Fibroblast of pulmonary artery (primary cell): ENCODE measurements at places on chromosomes 11 and 22.
A peak's percentile ranks its signal among the peaks of the same experiment; 100 is the strongest.

DNA sequence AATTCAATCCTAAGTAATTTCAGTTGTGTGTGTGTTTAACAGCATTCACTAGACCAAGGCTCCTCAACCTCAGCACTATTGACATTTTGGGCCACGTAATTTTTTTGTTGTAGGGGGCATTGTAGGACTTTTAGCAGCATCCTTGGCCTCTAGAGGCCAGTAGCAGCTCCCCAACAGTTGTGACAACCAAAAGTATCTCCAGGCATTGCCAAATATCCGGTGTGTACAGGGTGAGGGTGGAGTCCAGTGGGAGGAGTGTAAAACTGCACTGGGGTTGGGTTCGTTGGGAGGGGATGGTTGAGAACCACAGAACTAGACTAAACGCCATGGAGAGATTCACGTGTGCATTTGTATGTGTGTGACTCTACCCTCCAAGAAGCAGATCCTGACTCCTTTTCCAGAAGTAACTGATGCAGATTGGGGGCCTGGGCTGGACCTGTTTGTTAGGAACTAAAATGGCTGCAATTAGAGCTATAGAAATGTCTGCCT, 5.9 kb upstream of the PHF21A start:
- DNase-seq = peak; percentile 81

GRCh38 chr22:17777005-17777716, 2.9 kb upstream of the BID start:
- DNase-seq = no peak

GRCh38 chr11:34565417-34566207, 52.0 kb upstream of the ELF5 start:
- DNase-seq = no peak

GRCh38 chr22:49889071-49889470, 29.2 kb downstream of the ALG12 start:
- DNase-seq = no peak

DNA sequence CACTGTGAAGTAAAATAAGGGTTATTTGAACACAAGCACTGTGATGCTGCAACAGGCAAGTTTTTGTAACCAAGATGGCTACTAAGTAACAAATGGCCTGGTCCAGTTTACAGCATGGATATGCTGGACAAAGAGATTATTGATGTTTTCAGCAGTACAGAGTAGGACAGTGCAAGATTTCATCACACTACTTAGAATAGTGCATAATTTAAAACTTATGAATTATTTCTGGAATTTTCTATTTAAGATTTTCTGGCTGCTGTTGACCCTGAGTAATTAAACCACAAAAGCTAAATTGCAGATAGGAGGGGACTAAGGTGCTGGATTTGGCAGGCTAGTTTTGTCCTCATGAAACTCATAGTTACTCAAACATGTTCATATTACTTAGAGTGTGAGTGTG, 33.1 kb downstream of the CEP295 start:
- no peak for DNase-seq

GRCh38 chr11:36711104-36711825, 113.2 kb upstream of the RAG2 start:
- DNase-seq = no peak

DNA sequence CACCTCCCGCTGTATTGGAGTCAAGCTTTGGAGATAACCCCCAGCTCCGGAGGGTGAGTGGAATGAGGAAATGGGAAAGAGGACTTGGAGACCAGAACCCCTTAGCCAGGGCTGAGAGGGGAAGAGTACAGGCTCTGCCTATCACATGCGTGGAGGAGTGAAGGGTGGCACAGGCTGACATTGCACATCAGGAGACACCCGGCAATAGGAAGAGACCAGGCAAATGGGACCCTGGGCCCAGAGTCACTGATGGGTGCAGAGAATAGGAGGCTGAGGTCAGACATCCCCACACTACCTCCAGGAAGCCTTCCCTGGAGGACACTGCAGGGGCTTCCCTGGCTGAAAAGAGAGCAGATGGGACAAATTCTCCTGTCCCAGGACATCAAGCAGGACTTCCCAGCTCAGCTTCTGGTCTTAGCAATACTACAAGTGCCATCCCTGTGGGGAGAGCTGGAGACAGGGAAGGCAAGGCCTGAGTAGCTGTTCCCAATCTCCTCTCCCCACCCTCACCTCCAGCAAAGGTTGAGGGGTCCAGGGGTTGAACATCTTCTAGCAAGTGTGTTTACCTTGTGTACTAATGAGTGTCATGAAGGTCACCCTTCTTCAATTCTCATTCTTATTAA, 160.7 kb downstream of the BUD13 start:
- no peak for DNase-seq

- no peak for DNase-seq
Observed at GRCh38 chr11:123158033-123159003, 36.7 kb downstream of the CLMP start.

GRCh38 chr22:20989323-20990138, 7.4 kb downstream of the LZTR1 start:
- no peak for DNase-seq

DNA sequence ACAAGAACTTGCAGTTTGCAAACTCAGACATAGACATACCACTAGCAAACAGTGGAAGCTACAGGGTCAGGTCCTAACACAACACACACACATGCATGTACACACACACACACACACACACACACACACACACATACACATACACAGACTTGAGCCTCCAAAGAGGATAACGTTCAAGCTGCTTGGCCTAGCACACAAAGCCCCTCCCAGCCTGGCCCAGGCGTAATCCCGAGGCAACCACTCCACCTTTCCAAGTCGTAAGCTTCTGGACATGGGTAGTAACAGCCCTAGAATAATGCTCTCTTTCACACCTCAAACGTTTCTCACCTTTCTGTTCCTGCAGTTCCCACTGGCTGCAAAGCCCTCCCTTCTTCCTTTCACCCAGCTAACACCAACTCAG, 88.6 kb downstream of the LARGE1 start:
- no peak for DNase-seq

GRCh38 chr22:50261615-50262459, at the start of gene MAPK12:
TSS of gene MAPK12 (minus strand) at chr22:50261683. CDS start at chr22:50261509, 174 bp downstream.
- peak; percentile 28 for DNase-seq

DNA sequence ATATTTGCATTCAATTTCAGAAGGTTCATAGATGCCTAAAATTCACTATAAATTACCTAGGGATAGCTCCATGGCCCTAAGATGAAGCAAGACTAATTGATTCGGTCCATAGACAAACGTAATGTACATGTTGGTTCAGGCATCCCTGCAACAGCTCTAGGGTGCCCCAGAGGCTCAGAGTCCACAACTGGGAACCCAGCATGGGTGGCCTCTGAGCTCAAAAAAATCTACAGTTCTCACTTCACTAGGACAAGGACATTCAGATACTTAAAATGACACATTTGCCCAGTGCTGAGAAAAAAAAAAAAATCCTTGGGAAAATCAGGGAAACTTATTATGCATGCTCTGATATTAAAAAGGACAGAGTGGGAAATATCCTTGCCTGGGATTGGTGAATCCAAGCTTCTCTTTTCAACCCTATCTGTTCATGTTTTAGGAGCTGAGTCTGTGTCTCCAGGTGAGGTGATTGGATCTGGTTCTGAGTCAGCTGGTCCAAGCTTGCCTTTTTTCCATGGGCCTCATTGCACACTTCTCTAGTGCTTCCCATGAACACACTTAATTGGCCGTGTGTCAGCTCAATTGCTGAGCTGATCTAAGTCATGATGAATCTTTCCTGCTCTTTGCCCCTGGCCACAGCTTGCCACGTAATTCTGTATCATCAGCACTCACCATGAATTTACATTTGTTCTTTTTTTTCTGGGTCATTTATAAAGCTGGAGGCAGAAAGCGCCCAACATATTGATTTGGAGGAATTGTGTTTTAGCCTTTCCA, 116.3 kb upstream of the RCN1 start:
- DNase-seq = peak; percentile 12

DNA sequence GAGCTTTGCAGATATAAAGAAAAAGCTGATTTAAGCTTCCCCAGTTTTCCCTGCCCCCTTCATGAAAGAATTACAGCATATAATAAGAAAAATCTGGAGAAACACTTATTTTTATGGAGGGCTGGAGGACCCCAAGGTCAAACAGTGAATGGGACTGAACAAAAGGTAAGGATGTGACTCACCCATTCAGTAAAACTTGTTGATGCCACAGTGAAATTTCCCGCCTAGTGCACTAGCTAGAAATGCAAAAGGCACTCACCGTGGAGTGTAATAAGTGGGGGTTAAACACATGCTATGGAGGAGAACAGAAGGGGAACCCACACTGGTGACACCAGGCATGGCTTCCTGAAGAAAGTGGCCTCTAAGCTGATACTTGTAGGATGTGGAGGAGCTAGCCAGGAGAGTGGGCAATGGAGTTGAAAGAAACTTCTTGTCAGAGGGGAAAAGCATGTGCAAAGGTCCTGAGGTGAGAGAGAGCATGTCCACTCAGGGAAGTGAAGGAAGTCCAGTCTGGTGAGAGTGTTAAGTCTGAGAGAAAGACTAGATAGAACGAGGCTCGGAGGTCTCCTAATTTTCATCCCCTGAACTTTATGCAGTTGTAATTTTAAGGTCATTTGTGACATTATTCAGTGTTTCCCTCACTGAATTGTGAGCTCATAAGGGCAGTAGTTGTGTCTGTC, 77.1 kb downstream of the MIAT start:
- DNase-seq = peak; percentile 30

GRCh38 chr11:123755344-123755743, 1.0 kb upstream of the OR6X1 start:
- DNase-seq = no peak

DNA sequence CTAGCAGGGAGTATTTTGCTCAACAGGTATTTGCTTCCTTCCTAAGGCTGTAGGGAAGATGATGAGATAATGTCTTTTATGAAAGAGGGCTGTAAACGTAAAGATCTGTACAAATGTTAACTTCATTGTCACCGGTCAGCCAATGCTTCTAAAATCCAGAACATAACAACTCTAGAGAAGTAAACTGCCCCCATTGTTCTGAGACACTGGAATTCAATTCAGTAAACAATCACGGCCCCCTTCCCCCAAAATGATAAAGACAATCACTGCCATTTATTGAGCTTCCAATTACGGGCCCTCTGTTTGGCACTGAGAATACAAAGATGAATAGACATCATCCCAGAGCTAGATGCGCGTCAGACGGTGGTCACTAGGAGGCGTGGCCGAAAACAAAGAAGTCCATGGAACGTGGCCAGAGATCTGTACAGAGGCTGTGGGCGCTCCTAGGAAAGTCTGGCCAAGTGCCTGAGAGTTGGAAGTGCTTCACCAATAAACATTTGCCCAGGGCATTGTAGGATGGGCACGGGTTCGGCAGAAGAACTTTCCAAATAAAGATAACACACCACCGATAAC, 576 bp downstream of the TMEM258 start:
- DNase-seq = peak; percentile 97

DNA sequence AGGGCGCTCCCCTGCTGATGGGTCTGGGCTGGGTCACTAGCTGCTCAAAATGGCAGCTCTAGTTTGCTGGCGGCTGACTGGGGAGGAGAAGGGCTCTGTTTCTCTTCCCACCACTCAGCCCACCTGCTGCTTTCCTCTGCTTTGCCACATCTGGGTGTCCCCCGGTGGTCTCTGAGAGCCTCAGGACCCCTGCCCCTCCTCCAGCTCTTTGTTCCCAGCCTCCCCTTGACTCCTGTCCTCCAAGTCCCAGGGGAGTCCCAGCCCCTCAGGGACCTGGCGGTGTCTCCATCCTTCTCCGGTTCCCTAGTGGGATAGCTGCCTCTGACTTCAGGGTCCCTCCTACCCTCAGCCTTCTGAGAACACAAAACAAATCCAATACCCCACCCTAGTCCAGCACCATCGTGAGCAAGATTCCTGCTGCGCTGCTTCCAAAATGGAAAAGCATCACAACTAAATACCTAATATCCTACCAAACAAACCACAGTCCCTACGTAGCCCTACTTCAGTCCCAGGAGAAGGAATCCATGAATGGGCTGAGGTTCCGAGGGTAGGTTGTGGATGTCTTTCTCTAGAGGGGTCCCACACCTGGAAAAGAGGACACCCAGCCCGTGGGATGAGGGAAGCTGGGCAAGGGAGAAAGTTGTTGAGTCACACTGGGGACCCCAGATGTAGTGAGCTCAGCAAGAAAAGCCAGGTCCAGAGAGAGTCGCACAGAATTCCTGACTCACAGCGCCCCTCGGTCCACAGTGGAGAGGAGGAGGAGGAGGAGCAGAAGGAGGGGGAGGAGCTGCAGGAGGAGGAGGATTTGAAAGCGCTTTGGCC, 45.0 kb upstream of the NNMT start:
- no peak for DNase-seq

DNA sequence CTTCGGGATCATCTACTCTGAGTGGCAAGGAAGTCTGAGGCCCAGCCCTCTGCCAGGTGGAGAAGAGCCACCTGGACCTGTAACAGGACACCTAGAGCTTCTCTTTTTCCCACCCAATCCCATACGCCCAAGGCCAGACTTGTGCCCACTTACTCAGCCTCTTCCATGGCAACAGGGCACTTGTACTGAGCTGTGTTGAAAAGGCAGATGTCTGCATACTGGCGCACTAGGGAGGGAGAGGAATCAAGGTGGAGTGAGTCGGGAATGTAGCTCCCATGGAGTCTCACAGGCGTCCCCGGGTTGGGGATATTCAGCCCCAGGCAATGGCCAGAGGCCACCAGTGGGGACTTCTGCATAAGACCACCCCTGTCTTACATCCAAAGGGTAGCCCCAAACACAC, 36.1 kb downstream of the TPBGL start:
- no peak for DNase-seq

DNA sequence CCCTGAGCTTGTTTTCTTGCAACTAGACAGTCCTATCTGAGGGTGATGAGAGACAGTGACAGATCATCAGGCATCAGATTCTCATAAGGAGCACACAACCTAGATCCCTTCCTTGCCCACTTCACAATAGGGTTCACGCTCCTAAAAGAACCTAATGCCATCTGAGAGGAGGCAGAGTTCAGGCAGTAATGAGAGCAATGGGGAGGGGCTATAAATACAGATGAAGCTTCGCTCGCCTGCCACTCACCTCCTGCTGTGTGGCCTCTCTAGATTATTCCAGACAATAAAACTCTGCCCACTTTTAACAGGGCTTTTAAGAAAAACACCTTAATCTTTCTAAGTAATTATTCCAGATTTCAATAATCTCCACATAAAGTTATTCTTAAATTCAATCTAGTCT, 43.9 kb upstream of the PAK1 start:
- DNase-seq = no peak

DNA sequence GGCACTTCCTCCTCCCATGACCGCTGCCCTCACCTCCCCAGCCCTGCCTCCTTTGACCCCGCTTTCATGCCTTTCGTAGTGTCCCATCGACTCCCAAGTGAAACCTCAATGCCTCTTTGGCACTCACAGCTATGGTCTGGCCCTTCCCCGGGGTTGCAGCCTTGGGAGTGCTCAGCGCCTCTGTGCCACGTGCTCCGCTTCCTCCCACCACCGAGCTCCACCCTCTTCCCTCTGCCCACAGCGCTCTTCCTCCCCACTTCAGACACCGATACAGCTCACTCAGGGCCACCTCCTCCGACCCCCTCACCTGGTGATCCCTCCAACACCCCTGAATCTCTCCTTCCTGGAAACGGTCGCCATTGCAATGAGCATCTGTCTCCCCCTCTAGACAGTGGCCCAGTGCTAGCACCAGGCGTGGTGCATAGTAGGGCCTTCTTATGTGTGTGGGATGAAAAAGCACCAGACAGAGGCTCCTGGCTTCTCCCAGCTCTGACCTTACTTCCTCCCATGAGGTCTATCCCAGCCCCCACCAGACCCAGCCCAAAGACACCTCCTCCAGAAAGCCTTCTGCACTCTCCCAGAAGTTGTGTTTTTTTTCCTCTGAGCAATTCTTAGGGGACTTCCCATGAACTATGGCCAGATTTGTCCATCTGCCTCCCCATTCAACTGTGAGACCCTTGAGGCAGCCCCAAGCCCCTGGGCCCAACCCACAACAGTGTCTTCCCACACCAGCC, 16.4 kb upstream of the SCGB1A1 start:
- no peak for DNase-seq
